ENCODE measurements at places on chromosomes 13 and 19.
A peak's percentile ranks its signal among the peaks of the same experiment; 100 is the strongest.

GRCh38 chr13:86098511-86098910, 299.3 kb upstream of the SLITRK6 start:
- no peak for DNase-seq

DNA sequence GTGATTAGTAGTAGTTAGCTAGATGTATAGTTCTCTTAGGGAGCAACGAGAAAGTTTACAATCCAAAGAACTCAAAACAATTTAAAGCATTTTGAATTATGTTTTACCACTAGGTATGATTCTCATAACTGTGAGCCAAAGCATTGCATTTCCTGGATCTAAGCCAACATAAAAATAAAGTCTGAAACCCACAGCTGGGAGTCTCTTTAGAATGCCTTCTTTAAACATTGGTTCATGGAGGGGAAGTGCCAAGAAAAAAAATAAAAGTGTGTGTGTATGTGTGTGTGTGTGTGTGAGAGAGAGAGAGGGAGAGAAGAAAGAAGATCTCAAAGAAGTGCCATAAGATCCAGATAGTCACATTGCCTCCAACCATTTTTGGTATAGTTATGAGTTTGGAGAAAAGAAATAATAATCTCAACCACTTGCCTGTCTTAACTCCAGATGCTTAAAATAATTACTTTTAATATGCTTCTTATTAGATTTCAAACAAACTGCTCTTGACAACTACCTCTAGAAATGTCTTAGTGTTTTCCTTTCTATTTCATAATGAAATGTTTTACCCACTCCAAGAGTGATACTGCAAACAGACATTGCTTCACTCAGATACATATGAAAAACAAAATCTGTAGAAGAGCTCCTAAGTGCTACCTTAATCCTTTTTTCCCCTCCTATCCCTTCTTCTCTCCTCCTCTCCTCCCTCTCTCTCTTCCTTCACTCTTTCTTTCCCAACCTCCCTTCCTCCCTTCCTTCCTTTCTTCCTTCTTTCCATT, 554.1 kb downstream of the KCTD12 start:
- no peak for DNase-seq

GRCh38 chr19:1217366-1217765, 11.8 kb downstream of the STK11 start:
- no peak for DNase-seq

DNA sequence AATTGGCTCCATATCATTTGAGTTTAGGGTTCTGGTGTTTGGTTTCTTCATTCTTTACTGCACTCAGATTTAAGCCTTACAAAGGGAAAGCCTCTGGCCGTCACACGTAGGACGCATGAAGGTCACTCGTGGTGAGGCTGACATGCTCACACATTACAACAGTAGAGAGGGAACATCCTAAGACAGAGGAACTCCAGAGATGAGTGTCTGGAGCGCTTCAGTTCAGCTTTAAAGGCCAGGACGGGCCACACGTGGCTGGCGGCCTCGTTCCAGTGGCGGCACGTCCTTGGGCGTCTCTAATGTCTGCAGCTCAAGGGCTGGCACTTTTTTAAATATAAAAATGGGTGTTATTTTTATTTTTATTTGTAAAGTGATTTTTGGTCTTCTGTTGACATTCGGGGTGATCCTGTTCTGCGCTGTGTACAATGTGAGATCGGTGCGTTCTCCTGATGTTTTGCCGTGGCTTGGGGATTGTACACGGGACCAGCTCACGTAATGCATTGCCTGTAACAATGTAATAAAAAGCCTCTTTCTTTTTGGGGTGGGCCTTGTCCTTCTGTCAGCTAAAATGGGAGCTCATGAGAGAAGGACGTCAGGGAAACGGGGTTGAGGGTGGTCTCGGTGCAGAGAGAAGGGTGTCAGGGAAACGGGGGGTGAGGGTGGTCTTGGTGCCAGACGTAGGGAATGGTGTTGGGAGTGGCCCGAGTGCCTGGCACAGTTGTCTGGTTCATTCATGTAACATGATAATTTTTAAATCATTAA, 26.0 kb downstream of the LAMP1 start:
- DNase-seq, result no peak

GRCh38 chr19:2199215-2199614, 35.5 kb downstream of the DOT1L start:
- DNase-seq, result no peak

DNA sequence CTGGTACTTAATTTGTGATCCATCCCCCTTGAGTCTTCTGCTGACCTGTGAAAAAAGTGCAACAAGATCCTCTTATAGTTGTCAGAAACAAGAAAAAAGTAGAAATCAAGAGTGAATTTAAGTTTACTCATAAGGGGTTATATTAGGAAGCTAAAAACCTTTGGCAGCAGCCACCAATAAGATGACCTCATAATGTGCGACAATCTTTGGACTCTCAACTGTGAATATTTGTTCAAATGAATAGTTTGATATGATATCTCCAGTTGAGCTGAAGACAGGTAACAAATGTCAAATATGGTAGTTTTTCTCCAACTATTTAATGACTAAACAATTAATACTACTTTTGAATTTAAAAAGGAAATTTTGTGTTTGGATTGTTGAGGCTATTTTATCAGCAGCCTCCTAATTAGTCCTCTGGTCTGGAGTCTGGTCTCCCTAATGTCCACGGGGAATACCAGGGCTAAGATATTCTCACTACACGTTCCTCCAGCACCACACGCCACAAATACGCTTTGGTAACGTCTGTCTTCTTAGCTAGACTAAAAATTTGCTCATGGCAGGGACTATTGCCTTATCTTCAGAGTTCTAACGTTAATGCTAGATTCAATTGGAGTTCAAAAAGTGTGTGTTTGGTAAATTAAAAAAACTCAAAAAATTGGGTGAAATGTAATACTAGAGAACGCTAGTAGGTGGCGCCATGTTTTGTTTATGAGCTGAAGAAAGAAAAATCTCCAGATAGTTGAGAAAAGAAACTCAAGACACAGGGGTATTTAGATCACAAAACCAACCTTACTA, 51.0 kb upstream of the PDX1 start:
- no peak for DNase-seq

DNA sequence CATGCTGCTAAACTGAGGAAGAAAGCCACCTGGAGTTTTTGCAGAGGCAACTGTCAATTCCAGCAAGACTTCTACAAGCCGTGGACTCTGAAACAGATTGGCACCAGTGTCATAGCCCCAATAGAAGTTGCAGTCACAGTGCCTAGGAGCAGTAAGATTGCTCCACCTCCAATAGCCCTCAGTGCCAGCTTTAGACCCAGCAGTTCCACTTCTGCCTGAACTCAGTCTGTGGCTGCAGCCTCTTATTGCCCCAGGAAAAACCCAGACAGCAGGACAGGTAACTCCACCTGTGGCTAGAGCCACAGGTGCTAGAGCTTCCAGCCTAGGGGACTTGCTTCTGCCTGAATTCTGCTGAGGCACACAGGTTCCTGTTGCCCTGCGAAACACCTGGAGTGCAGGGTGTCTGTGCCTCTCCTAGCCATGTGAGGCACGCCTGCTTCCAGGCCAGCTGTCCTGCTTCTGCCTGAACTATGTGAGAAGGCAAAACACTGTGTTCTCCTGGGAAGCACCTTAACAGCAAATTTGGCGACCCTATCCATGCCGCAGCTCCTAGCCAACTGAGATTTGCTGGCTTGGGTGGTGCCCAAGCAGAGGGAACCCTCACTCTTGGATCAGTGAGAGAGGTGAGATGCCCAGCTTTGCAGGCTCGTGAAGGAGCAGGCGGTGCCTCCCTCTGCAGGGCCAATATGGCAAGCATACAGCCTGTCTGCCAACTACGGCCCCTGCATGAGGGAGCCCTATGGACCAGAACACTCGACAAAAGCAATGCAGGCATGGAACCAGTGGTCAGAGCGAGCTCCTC, 607.6 kb downstream of the PCDH17 start:
- no peak for DNase-seq

DNA sequence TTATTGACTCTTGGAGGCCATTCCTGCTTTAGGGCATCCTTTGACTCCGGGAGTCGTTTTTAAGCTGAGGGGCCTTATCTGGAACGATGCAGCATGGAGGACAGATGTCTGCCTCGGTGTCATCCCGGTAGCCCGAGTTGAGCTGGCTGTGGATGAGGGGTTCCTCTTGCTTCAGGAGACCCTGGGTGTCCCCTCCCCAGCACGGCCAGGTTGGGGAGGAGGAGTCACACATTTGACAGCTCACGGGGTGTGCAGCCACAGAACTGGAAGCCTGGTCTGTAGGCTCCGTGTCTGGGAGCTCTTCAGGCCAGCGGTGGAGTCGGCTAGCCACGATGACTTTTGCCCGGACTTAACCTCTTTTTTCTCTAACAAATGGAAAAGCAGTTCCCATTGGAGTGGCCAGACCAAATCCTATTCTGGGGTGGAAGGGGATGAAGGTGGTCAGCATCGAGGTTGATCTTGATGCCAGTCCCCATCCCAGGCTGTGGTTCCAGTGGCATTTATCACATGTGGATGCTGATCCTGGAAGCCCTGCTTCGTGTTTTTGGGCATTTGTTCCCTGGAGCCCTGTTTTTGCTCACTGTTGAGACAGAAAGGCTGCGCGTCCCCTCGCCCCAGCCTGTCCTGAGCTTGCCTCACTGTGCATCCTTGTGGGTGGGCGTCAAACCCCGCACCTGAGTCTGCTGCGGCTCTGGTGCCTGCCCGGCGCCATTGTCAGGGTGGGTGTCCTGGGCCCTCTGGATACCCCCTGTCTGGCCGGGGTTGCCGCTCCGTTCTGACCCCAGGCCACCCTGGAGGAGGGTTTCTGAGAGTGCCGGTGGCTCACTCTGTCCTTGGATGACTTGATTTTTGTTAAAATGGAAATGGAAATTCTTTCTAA, 12.0 kb downstream of the TFDP1 start:
- no peak for DNase-seq

- no peak for DNase-seq
Measured at GRCh38 chr19:39126312-39127187, 964 bp downstream of the PAK4 start.

DNA sequence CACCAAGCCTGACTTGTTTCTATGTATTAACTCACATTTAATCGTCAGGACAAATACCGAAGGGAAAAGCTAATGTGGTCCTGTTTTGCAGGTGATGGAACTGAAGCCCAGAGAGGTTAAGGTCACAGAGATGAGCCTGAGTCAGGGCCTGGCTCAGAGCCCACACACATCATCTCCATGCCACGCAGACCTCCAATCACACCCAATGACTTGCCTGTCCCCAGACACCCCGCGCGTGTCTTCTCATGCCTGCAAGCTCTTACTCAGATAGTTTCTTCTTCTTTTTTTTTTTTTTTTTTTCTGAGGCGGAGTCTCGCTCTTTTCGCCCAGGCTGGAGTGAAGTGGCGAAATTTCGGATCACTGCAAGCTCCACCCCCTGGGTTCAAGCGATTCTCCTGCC, 16.4 kb downstream of the SIX5 start:
- DNase-seq, result no peak

DNA sequence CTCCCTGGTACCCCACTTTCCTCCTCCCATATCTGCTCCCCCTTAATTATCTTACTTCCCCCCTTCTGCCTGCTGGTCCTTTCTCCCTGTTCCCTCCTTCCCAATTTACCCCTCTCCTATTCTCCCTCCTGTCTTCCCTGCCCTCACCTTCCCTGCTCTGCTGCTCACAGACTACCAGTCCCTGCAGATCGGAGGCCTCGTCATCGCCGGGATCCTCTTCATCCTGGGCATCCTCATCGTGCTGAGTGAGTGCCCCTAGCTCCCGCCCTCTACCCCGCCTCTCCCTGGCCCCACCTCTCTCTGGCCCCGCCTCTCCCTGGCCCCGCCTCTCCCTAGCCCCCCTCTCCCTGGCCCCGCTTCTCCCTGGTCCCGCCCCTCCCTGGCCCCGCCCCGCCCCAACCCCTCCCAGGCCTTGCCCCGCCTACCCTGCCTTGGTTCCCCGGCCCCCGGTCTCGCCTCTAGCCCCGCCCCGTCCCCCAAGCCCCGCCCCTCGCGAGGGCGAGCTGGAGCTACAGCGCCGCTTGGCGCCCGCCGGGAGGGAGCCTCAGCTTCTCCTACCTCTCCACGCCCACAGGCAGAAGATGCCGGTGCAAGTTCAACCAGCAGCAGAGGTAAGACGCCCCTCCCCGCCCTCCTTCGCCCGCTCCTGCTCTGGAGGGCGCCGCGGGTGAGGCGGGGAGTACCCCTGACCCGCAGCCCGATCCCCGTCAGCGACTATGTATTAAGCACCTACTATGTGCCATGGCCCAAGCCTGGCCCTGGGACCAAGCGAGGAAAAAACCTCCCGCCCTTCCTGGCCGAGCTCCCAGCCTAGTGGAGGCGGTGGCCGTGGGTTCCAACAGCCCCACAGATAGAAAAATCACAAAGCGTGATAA, 1.9 kb upstream of the FXYD7 start:
- peak; percentile 93 for DNase-seq

DNA sequence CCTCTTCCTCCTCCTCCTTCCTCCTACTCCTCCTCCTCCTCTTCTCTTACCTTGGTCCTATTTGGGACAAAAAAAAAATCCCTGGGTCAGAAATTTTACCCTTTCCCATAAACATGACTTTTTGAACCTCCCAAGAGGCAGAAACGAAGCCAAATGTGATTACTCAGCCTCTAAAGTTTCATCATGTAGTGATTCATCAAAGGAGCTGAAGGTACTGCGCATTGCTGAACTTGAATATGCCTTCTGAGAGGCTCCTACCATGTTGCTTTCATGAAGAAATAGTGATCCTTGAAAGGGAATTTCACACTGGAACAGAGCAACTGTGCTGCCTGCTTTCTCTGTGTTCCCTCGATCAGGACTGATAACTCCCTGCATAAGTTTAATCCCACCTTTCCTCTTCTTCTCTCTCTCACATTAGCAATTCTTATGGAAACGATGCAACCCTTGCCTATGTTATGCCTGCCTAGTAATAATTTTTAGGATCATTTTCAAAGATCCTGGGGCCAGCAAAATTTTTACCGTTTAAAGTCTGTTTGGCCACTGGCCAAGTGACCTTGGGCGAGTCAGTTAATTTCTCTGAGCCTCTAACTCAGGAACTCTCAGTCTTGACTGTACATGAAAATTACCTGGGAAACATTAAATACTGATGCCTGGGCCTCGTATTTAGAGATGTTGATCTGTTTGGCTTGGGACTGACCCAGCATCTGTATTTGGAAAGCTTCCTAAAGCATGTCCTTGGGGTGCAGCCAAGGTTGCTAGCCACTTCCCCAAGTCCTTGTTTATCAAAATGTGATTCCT, 149.5 kb downstream of the DCT start:
- no peak for DNase-seq

- DNase-seq, result no peak
Measured at GRCh38 chr19:34075661-34076091, 96.6 kb upstream of the LSM14A start.

Measured in CD4-positive, alpha-beta T cell treated with Interleukin-4 for 4 hours (primary cell).